ENCODE measurements at places on chromosomes 11 and 22.
A peak's percentile ranks its signal among the peaks of the same experiment; 100 is the strongest.

- DNase-seq, result no peak
Measured at GRCh38 chr11:2675540-2675939, 24.3 kb downstream of the KCNQ1OT1 start.

GRCh38 chr11:92867913-92868619, 101.4 kb upstream of the MTNR1B start:
- no peak for DNase-seq

- DNase-seq, result peak; percentile 77
Measured at GRCh38 chr11:65572356-65573051, at the start of gene FAM89B. Gene FAM89B, plus strand, starts transcription at chr11:65572538. Its CDS starts 132 bp downstream, at chr11:65572670.

GRCh38 chr11:27350511-27350910, 12.5 kb downstream of the CCDC34 start:
- no peak for DNase-seq

DNA sequence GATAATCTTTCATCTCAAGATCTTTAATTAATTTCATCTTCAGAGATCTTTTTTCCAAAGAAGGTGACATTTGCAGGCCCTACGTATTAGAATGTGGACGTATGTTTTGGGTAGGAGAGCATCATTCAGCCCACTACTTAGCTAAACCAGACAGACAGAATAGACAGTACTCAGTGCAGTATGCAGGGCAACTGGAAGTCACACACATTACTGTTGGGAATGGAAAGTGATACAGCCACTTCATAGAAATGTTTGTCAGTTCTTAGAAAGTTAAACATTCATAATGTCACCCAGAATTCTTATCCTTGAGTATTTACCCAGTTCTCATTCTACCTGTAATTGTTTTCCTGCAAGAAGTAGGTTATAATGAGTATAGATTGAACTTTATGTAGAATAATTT, 102.9 kb downstream of the PPP6R3 start:
- DNase-seq, result no peak

- no peak for DNase-seq
Measured at GRCh38 chr22:47692811-47693210, 930.4 kb downstream of the TBC1D22A start.

DNA sequence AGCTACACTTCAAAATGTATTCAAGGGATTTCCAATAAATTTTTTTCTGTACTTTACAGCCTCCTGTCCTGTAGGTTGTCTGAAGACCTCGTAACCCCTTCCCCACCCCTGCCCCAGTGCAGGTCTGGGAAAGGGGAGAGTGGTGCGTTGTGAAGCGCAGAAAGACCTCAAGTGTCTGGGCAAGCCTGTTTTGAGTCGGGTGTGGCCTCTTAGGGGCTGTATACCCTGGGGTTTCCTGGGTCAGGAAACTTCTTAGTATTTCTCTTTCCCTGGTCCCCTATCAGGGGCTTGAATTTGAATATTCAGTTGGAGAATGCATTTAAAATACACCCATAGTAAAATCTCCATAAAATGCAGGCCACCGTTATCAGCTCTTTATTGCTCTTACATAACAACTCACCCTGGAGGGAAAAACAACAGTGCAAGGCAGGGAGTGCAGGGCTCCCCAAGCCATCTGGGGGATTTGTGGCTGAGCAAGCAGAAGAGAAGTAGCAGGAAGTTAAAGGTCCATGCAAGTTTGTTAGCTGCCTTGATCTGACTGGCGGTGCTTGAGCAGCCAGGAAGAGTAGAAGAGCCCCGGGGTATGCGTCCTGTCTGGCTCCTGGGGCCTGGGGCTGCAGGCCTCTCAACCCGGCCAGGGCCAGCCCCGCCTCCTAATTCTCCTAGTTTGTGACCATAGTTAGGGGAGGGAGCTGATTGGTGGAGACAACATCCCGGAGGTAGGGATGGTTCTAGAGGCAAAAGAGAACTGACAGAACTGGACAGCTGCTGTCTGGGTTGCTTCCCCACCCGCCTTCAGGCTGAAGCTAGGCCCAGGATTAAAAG, 25.7 kb downstream of the ARHGAP1 start:
- no peak for DNase-seq
